Stimulated activated CD8-positive, alpha-beta memory T cell treated with anti-CD3 and anti-CD28 coated beads, Interleukin-7, amount 100 ng/mL, for 1 hour (primary cell): ENCODE measurements at places on chromosomes 2 and 18.
A peak's percentile ranks its signal among the peaks of the same experiment; 100 is the strongest.

- no peak for DNase-seq
These were observed 82.9 kb upstream of the RNF152 start for GRCh38 chr18:61975526-61976326.

GRCh38 chr2:158809816-158810215 is 14.7 kb downstream of the DAPL1 start:
- no peak for DNase-seq

DNA sequence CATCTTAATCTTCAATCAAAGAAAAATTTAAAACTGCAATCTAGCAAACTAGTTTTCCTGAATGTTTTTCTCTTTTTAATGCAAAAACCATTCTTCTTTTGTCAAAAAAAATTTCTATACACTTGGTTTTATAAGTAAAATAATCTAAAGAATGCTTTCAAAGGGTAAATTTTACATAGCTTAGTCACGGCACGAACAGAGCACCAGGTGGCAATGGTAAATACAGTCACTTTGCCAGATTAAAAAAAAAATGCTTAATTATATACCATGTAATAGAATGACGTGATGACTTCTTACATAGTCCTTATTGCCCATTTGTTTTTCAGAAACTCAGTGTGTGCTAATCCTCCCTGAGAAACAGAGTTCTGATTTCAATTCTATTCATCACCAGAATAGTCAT is 10.4 kb downstream of the FEZ2 start:
- no peak for DNase-seq

DNA sequence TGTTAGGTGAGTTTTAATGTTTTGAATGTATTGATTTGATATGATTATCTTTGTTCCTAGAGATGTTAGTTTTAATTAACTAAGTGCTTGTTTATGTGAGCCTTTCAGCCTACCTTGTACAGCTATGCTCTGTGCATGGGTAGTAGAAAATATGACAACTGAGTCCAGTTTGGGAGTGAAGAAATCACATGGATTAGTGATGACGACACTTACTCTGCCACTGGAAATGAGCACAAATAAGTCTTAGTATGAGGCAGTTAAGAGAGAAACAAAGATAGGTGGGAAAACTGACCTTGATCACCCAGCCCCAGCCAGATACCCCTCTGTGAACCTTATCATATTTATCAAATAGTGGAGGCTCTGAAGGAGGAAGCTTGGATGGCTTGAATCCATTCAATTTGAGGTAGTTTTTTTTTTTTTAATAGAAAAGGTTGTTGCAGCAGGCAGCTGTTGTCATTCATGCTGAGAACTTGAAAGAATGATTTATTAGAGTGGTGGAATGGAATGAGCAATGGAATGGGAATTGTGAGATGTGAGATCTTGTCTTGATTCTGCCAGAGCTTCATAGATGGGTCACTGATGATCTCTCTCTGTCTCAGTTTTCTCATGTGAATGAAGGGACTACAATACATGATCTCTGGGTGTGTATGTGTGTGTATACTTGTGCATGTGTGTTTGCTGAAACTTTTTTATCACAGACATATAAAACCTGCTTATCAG is 96.4 kb downstream of the MAP3K20 start:
- DNase-seq = no peak

GRCh38 chr2:148509288-148509902 is 135.2 kb upstream of the EPC2 start:
- DNase-seq = peak; percentile 58

DNA sequence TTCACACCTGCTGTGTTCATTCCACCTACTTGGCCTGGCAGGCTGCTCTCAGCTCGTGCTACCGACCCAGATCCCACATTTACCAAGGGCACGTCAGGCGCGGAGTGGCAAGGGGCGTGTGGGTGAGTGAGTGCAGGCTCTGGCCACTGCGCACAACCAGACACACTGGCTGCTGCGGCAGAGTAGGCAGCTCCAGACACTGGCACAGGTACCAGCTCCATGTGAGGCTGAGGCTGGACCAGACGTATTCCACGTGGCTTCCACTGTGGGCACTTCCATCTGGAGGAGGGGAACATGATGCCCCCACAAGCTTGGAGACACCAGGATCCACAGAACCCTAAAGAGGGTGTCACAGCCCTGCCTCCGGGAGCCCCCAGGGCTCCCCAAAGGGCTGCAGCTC is 74.6 kb upstream of the ZNF804A start:
- no peak for DNase-seq

DNA sequence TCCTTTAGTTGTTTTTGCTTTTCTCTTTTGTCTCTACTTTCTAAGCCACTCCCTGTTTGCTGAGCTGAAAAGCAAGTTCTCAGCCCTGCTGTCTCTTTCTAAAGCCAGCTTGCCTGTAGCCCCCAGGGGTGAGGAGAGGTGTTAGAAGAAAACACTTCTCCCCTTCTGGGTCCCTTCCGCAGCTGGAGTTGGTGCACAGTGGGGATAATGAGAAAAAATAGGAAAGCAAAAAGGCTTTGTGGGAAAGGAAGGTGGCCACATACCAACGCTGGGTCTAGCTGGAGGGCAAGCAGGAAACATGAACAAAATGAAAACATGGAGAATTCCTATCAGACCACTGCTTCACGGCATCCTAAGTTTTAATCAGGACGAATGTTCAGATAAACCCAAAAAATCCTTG is 15.5 kb upstream of the SLC20A1 start:
- DNase-seq = no peak

DNA sequence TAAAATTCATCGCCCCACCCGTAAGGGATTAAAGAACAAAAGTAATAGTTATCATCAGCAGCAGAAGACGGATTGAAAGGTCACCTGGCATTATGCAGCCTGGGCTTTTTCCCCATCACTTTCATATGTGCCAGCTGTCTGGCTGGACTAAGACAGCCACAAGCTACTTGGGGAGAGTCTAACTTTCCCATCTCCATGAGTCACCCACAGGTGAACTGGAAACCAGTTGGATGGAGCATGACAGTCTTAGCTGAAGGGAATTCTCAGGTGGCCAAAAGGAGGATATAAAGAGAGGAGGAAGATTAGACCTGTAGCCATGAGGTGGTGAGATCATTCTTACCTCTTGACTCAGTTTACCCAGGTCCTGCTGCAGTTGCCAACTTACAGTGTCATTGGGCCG is 7.0 kb upstream of the FAM178B start:
- no peak for DNase-seq
